ENCODE measurements at places on chromosomes 13 and 19.

- no peak for DNase-seq
Measured at GRCh38 chr13:99103536-99103935, 97.1 kb upstream of the UBAC2 start.

GRCh38 chr13:77528834-77529500 lies 6.5 kb upstream of the SCEL start:
- no peak for DNase-seq

GRCh38 chr13:98169331-98169730 lies 7.7 kb downstream of the RNF113B start:
- DNase-seq: no peak

- peak; percentile 13 for DNase-seq
Measured at GRCh38 chr19:11142528-11143171, 12.9 kb downstream of the SPC24 start.

GRCh38 chr19:34560229-34560628 lies 78.7 kb downstream of the WTIP start:
- DNase-seq: no peak

DNA sequence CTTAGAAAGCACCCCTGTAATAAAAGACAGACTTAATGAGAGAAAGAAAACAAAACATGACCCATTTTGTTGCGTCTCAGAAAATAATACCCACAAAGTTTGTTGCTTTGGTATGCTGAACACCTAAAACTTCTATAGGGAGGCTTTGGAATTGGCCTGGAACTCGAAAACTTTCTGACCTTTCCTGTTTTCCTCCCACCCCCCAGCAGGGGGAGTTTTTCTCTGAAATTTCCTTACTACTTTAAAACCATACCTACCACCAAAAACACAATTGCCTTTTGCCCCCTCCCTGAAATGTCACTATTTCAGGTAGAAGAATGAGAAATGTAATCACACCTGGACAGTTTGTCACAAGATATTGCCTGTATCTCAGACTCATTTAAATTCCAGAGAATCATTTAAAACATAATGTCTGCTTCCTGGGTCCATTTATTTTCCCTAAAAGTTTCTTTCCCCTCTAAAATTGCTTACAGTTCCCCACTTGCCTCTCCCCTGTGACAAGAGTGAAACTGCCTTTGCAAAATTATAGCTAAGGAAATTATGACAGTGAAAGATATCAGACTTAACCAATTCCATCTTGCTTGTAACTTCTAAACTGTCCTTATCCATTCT lies 2700.2 kb downstream of the PCDH9 start:
- DNase-seq: peak; percentile 6

GRCh38 chr13:48066310-48066989 lies 28.5 kb downstream of the MED4 start:
- DNase-seq: no peak
